ENCODE measurements at places on chromosomes 5 and 9.

DNA sequence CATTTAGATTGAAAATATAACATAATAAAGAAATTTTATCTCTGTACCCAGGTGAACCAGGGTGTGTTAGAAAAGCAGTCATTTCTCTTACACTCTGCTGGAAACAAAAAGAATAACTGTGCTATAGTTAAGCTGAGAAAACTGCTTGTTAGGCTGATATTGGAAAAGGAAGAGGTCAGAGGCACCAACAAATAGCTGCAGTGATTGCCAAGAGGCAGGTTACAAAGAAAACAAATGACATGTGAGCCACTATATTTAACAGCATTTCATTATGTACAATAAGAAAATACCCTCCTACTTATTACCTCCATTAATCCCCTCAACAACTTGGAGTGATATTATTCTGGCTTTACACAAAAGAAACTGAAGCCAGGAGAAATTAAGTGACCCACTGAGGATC is 607.9 kb upstream of the TLE4 start:
- DNase-seq, result no peak

GRCh38 chr5:65774346-65774745 is 52.3 kb downstream of the NLN start:
- DNase-seq, result peak; percentile 6

DNA sequence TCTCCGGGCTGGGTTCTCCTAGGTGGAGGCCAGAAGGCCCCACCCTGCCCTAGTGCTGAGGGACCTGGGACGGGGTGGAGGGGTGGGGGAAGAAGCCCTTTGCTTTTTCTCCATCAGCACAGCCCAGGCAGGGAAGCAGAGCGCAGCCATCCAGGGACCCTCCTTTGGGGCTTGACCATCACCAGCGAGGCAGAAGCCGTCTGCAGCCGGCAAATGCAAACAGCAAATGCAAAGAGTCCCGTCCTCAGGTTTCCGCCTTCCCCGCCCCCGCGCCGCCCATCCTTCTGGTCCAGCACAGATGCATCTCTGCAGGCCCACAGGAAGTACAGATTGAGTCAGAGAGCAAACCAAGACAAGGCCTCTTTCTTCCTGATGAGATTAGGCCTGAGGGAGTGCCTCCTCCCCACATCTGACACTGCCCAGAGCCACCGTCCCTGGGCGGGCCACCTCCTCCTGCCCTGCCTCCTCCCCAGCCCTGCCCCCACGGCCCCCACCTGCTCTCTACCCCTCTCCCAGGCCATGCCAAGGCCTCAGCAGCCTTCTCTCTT is 23.4 kb downstream of the CORO2A start:
- DNase-seq, result peak; percentile 31

DNA sequence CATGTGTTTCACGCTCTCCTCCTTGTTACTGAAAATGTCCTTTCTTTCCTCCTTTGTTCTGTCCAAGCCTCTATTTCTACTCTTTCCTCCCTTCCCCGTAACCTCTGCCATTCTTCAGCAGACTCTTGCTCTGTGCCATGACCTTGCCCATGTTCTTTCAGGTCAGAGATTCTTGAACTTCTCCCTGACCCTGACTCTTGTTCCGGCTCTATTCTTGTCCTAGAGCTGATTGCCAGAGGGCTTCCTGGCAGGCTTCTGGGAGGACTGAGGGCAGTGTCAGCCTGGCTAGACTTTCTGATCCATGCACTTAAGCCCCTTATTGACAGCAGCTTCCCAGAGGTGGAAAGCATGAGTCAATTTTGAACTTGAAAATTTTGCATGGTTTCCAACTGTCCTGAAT is 174.2 kb downstream of the TMEM161B start:
- DNase-seq, result no peak

GRCh38 chr5:35618304-35618636 is 607 bp downstream of the SPEF2 start:
- no peak for DNase-seq

DNA sequence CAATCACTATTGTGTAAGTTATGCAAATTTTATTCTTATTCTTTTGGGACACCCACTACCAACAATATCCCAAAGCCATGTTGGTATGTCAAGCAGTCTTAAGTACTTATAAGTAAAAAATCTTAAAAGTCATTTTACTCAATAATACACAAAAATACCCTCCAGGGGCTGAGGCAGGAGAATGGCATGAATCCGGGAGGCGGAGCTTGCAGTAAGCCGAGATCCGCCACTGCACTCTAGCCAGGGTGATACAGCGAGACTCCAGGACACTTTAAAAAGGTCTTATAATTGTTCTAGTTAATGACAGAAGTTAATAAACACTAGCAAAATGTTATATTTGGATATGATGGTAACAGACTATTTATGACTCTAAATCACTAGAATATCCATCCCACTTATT is 16.8 kb downstream of the CLINT1 start:
- DNase-seq, result no peak

DNA sequence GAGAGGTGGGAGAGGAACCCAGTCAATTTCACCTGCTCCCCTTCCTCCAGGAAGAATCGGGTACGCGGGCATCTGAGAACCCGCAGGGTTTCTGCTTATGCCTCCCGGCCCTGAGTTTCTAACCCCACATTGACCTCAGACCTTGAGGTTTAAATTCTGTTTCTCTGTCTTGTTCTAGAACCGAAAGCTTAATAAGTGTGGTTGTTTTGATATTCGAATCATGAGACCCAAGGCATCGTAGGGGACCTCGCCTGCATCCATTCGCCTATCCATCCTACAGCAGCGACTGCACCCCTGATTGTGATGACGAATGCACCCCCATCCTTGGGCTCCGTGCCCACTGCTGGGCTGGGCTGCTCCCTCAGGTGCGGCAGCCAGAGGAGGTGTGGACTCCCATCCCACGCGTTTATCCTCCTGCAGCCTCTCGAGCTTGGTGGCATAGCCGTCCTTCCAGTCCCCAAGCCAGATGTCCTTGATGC is 80.8 kb upstream of the IER5L start:
- no peak for DNase-seq

GRCh38 chr5:173235499-173236394 is 741 bp upstream of the NKX2-5 start:
- no peak for DNase-seq

DNA sequence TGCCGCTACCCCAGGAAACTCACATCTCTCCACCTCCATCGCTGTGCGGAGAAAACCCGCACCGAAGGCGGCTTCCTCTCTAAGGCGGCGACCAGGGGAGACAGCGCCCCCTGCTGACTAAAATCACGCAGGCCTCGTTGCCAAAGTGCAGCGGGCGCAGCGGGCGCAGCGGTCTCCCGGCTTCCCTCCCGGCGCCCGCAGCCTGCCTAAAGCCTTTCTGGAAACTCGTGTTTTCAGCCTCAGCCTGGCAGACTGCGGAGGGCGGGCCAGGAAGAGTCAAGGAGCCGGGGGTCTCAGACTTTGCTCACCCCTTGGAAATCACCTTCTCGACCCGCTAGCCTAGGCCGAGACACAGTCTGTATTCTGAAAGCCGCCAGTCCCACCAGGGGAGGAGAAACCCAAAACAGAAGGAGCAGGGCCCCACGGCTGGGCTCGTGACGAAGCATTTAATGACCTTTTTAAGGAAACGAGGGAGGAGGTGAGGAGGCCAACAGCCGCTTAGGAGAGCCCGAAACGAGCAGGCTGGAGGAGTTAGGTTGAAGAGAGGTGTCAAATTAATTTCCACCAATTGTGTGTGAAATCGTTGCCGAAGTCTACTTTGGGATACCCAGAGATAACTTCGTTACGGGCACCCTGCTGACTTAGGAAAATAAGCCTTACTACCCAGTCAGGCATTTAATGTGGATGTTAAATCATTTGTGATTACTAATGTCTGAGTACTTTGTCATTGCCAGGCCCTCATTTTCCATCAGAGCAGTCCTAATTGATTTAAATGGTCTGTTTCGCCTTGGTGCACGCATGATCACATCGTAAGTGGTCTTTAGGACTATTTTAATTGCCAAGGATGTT is 7.3 kb upstream of the FOXB2 start:
- peak; percentile 76 for DNase-seq

DNA sequence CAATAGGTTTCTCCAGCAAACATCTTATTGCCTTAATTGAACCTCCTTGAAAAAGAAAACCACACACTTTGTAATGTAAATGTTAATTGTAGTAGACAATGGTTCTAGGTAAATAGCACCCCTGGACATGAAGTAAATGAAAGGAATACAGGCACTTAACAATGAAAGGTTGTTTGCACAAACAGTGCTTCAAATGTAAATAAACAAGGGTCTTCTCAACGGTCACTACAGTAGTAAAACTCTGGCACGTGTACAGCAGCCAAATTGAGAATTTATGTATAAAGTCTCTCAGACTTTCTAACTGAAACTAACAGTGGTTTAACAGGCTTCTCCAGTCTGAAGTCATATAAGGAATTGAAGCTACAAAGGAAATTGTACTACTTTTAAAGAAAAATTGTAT is 218.3 kb downstream of the MEF2C start:
- DNase-seq, result no peak

- no peak for DNase-seq
Observed at GRCh38 chr5:74440341-74440740, 200.2 kb downstream of the ENC1 start.

DNA sequence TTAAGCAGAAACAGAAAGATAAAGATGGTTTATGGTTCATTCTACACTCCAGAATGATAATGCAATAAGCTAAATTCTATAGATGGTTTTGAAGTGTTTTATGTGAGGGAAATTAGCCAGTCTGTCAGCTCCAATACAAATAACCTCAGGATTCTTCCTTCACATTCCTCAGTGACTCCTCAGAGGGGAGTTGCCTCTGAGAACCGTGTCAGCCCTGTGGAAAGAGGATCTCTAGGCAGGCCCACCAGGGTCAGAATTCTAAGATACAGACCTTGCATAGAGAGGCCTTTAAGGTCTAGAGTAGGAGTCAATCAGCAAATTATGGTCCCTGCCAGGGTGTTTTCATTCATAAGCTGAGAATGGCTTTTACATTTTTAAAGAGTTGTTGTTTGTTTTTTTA is 26.6 kb downstream of the RUSC2 start:
- DNase-seq, result no peak

GRCh38 chr9:76438841-76439588 is 20.0 kb upstream of the GCNT1 start:
- DNase-seq, result peak; percentile 42

DNA sequence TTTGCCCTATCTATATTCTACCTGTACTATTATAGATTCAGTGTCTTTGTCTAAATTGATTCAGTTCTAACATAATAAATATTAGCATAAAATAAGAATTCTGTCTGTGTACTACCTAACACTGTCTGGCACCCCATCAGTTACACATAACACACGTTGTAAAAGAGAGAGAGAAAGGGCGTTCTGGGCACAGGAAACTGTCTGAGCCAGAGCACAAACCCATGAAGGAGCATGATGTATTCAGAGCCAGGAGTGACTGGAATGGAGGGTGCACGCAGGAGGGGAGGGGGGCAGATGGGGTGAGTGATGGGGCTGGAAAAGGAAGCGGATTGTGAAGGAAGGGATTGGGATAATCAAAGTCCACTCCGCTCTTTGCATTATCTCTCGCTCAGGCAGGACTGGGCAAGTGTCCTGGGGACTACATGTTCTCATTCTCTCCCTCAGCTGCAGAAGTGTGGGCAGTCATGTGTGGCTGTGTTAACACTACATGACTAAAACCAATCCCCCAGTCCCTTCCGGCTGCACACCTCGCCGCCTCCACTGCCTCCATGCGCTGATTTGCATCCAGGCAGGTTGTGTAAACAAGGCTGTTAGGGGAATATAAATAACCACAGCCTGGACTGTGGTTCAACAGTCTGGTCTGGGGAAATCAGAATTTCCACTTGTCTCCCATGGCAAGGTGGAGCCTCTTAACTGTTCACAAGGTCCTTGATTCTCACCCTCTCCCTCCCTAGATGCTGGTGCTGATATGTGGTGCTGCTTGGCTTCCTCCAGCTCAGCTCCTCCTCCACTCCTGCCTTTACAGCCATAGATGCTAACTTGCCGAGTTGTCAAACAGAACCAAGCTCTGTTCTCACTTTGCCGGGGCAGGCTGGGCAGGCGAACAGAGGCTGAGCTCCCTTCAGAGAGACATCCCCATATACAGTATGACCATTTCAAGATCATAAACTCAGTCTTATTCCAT is 367.5 kb upstream of the BRINP1 start:
- DNase-seq, result no peak

GRCh38 chr5:148085977-148086705 is 22.4 kb downstream of the SPINK5 start:
- no peak for DNase-seq

DNA sequence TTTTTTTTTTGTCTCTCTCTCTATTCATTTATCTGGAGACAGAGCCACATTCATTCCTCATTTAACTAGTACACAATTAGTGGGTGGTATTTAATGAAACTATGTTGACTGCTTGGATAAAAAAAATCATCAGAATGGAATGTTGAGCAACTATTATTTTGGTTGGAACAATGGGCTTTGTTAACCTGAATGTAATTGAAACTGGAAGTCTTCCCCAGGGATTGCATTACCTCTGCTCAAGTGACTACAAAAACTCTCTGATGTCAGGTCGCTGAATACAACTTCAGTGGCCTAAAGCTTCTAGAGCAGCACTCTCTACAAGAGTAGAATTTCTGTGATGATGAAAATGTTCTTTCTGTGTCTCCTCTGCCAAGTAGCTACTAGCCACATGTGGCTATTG is 295.8 kb downstream of the DEPDC1B start:
- DNase-seq, result no peak

DNA sequence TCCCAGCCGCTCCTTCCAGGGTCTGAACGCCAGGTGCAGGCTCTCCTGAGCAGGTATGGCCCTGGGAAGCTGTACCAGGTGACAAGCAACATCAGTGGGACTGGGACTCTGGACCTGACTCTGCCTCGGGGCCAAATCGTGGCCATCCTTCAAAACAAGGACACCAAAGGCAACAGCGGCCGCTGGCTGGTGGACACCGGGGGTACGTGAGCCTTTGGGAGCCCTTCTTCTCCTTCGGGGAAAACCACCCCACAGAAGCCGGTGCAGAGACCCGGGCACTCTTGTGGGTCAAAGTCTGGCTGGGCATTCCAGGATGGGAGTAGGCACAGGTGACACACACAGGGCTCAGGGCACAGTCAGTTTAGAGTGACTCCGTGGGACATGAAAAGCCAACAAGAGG is 45.8 kb downstream of the ARHGEF37 start:
- no peak for DNase-seq

- no peak for DNase-seq
Observed at GRCh38 chr5:142499591-142500226, 174.9 kb upstream of the SPRY4 start.
